CD4-positive, alpha-beta memory T cell (primary cell): ENCODE measurements at places on chromosomes 3 and 15. TPM values are rescaled to one million over a fixed set of nuclear protein-coding genes. Genes with fewer than 3 reads are reported as not detected.
A peak's percentile ranks its signal among the peaks of the same experiment; 100 is the strongest.

- H3K27me3 ChIP-seq = no peaks in the 10 kb centered on the region
- DNase-seq = no peak
- H3K36me3 ChIP-seq = no peaks in the 10 kb centered on the region
- H3K27ac ChIP-seq = peak overlapping the region; percentile 71
- peaks cover 22% of the 10 kb centered on the region for H3K4me1 ChIP-seq
Observed at GRCh38 chr15:49621401-49621811, 558 bp downstream of the DTWD1 start.

- no peak overlapping the region for H3K27ac ChIP-seq
- H3K36me3 ChIP-seq = peaks cover 8% of the 10 kb centered on the region
- H3K4me1 ChIP-seq = no peaks in the 10 kb centered on the region
- no peak overlapping the region for H3K4me3 ChIP-seq
- no peak for DNase-seq
- no peaks in the 10 kb centered on the region for H3K27me3 ChIP-seq
Observed at GRCh38 chr15:29106551-29107290, 162.9 kb downstream of the NSMCE3 start.

- peaks cover 5% of the 10 kb centered on the region for H3K4me1 ChIP-seq
- H3K36me3 ChIP-seq = no peaks in the 10 kb centered on the region
- H3K27me3 ChIP-seq = no peaks in the 10 kb centered on the region
- DNase-seq = no peak
Observed at GRCh38 chr3:32276279-32276841, 37.9 kb downstream of the CMTM8 start.

DNA sequence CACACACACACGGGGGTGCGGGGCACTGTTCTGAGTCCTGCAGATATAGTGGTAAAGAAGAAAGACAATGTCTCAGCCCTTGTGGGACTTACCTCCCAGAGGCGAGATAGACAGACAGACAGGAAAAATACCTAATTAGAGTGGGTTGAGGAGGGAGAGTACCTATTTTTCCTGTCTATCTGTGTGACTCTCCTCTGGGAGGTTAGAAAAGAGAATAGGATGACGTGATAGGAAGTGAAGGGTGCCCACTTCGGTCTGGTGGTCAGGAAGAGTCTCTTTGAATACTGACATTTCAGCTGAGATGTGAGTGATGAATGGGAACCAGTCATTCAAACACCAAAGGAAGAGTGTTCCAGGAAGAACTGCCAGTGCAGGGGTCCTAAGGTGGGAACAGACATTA lies 4.1 kb upstream of the APOD start:
- no peak overlapping the region for H3K27ac ChIP-seq
- H3K4me3 ChIP-seq = no peak overlapping the region
- no peaks in the 10 kb centered on the region for H3K27me3 ChIP-seq
- H3K4me1 ChIP-seq = peaks cover 23% of the 10 kb centered on the region

DNA sequence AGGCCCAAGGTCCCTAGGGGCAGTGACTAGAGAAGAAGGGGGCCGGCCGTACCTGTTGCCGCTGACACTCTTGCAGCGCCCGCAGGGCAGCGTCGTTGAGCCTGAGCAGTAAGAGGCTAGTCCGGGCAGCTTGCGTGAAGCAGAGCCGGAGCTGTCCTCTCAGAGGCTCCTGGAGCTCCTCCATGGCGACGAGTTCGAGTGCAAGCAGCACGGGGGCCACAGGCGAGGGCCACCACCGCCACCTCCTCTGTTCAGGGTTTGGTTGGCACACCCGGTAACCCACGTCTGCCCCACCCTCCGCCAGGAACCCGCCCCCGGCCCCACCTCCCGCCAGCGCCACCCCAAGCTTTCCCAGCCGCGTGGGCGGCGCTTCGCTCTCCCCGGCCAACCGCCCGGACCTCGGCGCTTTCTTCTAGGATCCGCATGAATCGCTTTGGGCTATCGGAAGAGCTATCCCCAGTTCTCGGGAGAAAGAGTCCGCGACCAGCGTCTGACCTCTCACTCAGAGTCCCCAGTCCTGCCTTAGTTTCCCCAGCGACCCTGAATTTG lies at the start of gene ELL3:
ELL3 (minus strand) TSS at position 249 of the 549 bp plus-strand sequence; CDS start at position 184, 65 bp downstream.
- DNase-seq = peak; percentile 84
- peak within 1 kb of the TSS; percentile 66 for H3K27ac ChIP-seq
- peak within 1 kb of the TSS; percentile 82 for H3K4me3 ChIP-seq
- no peaks in the 10 kb centered on the region for H3K27me3 ChIP-seq
- H3K4me1 ChIP-seq = peaks cover 16% of the 10 kb centered on the region
- peaks cover 15% of the 10 kb centered on the region for H3K36me3 ChIP-seq

- H3K27ac ChIP-seq = no peak overlapping the region
- H3K36me3 ChIP-seq = no peaks in the 10 kb centered on the region
- no peak overlapping the region for H3K4me3 ChIP-seq
- peaks cover 3% of the 10 kb centered on the region for H3K27me3 ChIP-seq
Observed at GRCh38 chr15:25643120-25643519, 204.3 kb upstream of the UBE3A start.

The USP50 gene
- not detected for total RNA-seq

GRCh38 chr3:55162031-55162795 lies 234.4 kb upstream of the LRTM1 start:
- no peaks in the 10 kb centered on the region for H3K4me1 ChIP-seq
- H3K4me3 ChIP-seq = no peak overlapping the region
- no peak for DNase-seq
- no peaks in the 10 kb centered on the region for H3K27me3 ChIP-seq
- H3K27ac ChIP-seq = no peak overlapping the region
- no peaks in the 10 kb centered on the region for H3K36me3 ChIP-seq

DNA sequence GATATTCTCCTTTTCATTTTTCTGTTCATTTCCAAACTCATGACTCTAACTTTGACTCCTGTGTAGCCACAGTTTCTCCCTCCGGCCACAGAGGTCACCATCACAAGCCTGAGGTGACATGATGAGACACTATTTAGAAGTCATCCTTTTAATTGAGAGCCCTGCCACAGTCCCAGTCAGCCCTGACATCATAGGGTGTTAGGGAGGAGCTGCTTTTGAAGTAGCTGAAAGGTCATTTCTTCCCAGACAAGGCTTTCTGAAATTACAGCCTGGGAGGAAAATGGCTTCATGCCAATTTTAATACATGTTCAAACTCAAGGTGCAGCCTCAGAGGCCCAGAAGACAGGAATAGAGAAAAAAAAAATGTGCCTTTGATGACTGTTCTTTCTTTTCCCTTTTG lies 532.8 kb upstream of the TGFBR2 start:
- H3K27me3 ChIP-seq = no peaks in the 10 kb centered on the region
- no peak for DNase-seq
- no peak overlapping the region for H3K4me3 ChIP-seq
- no peaks in the 10 kb centered on the region for H3K36me3 ChIP-seq
- H3K4me1 ChIP-seq = no peaks in the 10 kb centered on the region

The PPP1R14D gene
- total RNA-seq = not detected

The FAH gene
- total RNA-seq = 7.2 TPM

DNA sequence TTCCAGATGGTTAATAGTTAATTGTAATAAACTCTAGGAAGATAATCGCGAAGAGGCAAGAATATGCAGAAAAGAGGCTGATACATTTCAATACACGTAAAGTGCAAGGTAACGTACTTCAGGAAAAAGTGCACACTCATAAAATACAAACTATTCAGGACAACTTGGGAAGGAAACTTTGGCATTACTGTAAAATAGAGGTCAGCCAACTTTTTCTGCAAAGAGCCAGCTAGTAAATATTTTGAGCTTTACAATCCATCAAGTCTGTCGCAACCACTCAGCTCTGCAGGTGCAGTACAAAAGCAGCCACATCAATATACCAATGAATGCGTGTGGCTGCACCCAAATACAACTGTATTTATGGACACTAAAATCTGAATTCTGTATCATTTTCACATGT lies 51.6 kb upstream of the THUMPD3 start:
- H3K27me3 ChIP-seq = peaks cover 3% of the 10 kb centered on the region
- no peak overlapping the region for H3K27ac ChIP-seq
- no peak for DNase-seq
- no peaks in the 10 kb centered on the region for H3K36me3 ChIP-seq
- no peaks in the 10 kb centered on the region for H3K4me1 ChIP-seq
- H3K4me3 ChIP-seq = no peak overlapping the region

- DNase-seq = no peak
- no peak overlapping the region for H3K27ac ChIP-seq
- no peak overlapping the region for H3K4me3 ChIP-seq
Observed at GRCh38 chr3:108342837-108343486, 46.6 kb downstream of the HHLA2 start.

GRCh38 chr3:186514296-186515002 lies 29.7 kb downstream of the CRYGS start:
- DNase-seq = no peak
- H3K4me3 ChIP-seq = no peak overlapping the region
- H3K4me1 ChIP-seq = peaks cover 55% of the 10 kb centered on the region
- no peaks in the 10 kb centered on the region for H3K27me3 ChIP-seq
- no peak overlapping the region for H3K27ac ChIP-seq

The TMEM158 gene
- not detected for total RNA-seq

- no peaks in the 10 kb centered on the region for H3K4me1 ChIP-seq
- no peak overlapping the region for H3K27ac ChIP-seq
- no peaks in the 10 kb centered on the region for H3K36me3 ChIP-seq
- H3K4me3 ChIP-seq = no peak overlapping the region
- no peaks in the 10 kb centered on the region for H3K27me3 ChIP-seq
Observed at GRCh38 chr15:31801152-31801551, 229.2 kb upstream of the CHRNA7 start.

The TNIK gene
- 93.5 TPM for total RNA-seq

The PIGZ gene
- total RNA-seq = 1.2 TPM

The CKMT1B gene
- not detected for total RNA-seq

DNA sequence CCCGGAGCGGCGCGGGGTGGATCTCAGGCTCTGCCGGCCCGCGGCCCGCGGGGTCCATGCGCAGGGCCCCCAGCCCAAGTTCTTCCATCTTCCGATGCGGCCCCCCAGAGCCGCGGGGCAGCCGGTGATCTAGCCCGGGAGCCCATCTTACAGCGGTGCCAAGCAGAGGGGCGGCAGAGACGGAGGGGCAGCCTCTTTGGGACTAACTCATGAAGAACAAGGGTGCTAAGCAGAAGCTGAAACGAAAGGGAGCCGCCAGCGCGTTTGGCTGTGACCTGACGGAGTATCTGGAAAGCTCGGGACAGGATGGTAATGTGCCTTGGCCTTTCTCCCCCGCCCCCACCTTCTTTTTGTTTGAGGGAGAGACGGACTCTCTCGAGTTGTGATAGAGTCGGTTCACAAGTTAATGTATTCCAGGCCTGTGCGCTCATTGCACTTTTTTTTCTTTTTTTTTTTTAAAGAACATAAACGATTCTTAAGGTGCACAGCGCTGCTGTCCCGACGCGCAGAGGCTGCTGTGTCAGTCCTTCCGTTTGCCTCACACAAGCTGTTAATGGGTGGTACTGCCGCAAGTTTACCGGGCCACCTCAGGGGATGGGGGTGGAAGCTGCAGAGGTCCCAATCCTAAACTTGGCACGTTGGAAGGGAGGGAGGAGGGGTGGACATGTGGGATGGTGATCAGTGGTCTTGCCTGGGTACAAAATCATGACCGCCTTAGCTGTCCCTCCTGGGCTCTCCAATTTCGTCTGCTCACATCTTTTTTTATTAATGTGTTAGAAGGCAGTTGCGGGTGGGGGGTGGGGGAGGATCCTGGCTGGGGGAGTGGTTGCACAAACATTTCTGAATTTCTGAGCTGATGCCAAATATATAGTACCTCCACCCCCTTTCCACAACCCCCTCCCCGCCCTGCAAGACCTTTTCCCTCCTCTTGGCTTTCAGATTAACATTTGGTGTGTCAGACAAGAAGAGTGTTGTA lies 801 bp downstream of the ARHGAP31 start:
- H3K27me3 ChIP-seq = no peaks in the 10 kb centered on the region
- peak overlapping the region; percentile 93 for H3K27ac ChIP-seq
- peak overlapping the region; percentile 59 for H3K4me3 ChIP-seq
- H3K4me1 ChIP-seq = peaks cover 50% of the 10 kb centered on the region
- DNase-seq = peak; percentile 77
- H3K36me3 ChIP-seq = no peaks in the 10 kb centered on the region

DNA sequence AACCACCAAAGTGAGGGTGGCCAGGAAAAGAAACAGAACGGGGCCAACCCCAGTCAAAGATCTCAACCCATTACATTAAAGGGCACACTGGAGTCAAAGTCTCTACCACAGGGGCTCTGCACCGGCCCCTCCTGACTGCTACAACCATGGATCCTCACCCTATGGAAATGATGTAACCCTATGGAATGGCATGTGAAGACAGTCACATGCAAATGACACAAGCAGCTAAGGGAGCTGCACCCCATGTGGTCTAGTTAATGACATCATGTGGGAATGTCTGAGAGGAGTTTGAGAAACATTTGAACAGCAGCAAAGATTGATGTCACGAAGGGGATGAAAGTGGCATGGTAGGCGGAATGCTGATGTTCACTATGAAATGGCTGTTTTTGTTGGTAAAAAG lies 298.2 kb upstream of the SLCO3A1 start:
- H3K27me3 ChIP-seq = no peaks in the 10 kb centered on the region
- no peaks in the 10 kb centered on the region for H3K36me3 ChIP-seq
- H3K27ac ChIP-seq = no peak overlapping the region

The CEMIP gene
- 0.17 TPM for total RNA-seq

- H3K4me3 ChIP-seq = no peak overlapping the region
- H3K36me3 ChIP-seq = peaks cover 35% of the 10 kb centered on the region
- DNase-seq = no peak
- no peak overlapping the region for H3K27ac ChIP-seq
Observed at GRCh38 chr15:52318729-52319500, 23.3 kb upstream of the MYO5C start.

The FGF12 gene
- not detected for total RNA-seq

DNA sequence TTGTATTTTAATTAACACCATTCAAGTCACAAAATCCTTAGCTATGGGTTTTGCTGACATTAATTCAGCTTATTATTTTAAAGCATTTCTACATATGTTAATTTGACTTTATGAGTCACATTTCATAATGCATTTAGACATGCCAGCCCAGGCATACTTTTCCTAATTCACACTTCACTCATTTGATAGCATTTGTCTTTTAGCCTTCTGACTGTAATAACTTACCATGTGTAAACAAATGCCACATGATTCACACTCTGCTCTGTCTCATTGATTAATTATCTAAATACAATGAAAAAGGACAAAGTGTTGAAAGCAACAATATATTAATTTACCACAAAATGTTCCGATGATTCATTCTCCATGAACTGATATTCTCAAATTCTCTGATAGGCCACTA lies 927.8 kb upstream of the EPHA6 start:
- no peaks in the 10 kb centered on the region for H3K4me1 ChIP-seq
- no peak overlapping the region for H3K4me3 ChIP-seq
- DNase-seq = no peak
- no peak overlapping the region for H3K27ac ChIP-seq
- no peaks in the 10 kb centered on the region for H3K36me3 ChIP-seq

The ATP8B4 gene
- 0.67 TPM for total RNA-seq

The TRPM1 gene
- not detected for total RNA-seq

DNA sequence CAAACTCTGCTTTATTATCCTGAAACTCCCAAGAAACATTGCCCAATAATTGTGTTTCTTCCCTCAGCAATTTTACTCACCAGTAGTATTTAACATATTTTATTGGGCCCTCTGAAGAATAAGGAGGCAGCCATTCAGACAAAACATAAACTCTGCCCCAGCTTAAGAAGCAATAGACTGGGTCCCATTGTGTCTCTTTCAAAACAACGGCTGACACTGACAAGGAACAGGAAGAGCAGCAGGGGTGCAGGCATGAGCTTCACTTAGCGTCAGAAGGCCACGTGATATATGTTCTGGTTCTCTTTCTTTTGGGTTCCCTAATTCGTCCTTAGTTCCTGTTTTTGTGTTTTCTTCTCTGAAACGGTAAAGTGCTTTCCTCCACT lies 242.3 kb downstream of the FHIT start:
- H3K27ac ChIP-seq = no peak overlapping the region
- H3K27me3 ChIP-seq = no peaks in the 10 kb centered on the region
- H3K36me3 ChIP-seq = no peaks in the 10 kb centered on the region
- H3K4me3 ChIP-seq = no peak overlapping the region
- no peak for DNase-seq

The CCR5 gene
- total RNA-seq = 6.8 TPM
